ENCODE measurements at places on chromosomes 5 and 9.

GRCh38 chr9:96015876-96016686 lies 140.6 kb downstream of the ERCC6L2 start:
- DNase-seq, result no peak

DNA sequence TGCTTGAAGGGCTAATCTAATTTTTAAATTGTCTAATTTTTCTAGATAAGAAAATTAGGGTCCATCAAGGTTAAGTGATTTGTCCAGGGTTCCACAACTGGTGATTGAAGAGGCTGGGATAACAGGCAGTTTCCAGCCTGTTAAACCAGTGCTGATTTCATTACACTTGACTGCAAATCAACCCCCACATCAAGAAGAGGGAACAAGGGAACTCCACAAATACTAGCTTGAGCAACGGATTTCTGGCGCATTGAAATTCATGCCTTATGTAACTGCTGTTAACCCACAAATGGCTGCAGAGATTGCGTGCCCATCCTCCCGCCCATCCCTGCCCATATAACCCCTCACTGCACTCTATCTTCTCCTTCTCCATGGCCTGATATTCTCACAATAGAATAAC lies 10.0 kb downstream of the PLPPR1 start:
- DNase-seq, result no peak

GRCh38 chr5:174649391-174649790 lies 75.0 kb upstream of the MSX2 start:
- DNase-seq, result no peak

DNA sequence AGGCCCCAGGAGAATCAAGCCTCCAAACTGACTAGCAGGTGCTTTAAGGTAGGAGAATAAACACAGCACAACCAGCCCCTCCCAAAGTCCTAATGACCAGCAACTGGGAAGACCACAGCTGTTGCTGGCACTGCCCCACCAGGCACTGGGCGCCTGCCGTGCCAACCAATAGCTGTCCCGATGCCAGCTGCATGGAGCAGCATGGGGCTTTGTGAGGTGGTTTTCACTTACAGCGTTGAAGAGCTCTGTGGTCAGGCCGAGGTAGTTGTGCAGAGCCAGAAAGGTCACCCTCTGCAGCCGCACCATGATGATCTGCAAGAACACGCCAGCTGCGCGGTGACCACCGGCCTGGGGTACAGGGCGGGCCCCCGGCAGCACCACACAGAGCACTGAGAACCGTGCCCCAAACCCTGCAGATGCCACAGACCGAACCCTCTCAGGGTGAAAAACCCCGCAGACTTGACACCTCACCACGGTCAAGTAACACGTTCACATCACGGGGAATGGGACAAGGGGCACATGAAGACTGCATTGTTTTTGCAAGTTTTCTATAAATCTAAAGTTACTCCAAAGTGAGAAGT lies 28.7 kb downstream of the PNPLA7 start:
- DNase-seq, result no peak

DNA sequence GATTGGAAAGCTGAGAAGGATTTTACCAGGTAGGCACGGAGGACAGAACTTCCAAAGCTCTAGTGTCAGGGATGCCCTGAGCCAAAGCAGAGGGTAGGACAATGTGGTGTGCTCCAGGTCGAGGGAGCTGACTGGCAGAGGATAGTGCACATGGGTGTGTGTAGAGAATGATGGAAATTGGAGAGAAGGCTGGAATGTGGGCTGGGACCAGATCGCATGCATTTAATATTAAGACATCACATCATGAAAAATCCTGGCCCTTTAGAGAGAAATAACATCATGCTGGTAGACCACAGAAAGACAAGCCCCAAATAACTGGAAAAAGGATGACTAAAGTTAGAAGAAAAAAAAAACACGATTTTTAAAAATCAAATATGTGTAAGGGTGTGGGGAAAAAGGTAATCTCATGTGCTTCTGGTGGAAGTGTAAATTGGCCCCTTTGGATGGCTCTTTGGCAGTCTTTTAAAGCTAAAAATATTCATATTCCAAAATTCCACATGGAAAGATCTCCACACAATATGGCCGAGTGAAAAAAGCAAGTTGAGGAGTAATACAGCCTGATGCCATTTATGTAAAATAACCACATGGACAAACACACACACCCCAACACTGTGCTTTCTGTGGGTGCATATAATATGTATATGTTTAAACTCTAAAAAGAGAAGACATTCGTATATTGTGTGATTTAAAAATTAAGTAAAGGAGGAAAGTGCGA lies 67.0 kb upstream of the TGFBR1 start:
- DNase-seq, result no peak

- DNase-seq, result no peak
Observed at GRCh38 chr9:92432350-92432749, 8.1 kb upstream of the OMD start.

GRCh38 chr9:98154678-98155077 lies 35.7 kb upstream of the TRIM14 start:
- no peak for DNase-seq

- DNase-seq, result no peak
Observed at GRCh38 chr9:5800969-5801738, 31.8 kb downstream of the ERMP1 start.

GRCh38 chr9:33932078-33932807 lies 115.3 kb downstream of the UBE2R2 start:
- no peak for DNase-seq

GRCh38 chr5:171624396-171624795 lies 161.2 kb upstream of the SMIM23 start:
- DNase-seq, result no peak
